KG1 (cell line): ENCODE measurements at places on chromosomes 1 and 21.

DNA sequence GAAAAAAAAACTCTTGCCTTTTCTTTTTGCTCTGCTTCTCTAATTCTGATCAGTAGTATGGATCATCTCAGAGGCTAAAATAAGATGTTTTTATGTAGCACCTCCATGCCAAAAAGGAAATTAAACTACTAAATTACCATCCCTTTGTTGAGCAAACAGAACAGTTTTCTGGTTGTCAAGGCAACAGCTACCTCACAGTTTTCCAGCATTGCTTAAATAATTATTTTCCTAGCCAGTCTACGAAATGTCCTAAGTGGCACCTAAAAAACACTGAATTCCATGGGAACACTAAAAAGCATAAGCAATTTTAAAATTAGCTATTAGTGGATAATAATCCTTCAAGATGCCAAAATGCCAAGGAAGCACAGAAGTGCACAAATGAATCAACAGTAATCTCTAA is 61.7 kb downstream of the ARID4B start:
- DNase-seq, result no peak

- no peak for DNase-seq
Observed at GRCh38 chr1:60835649-60836048, 246.7 kb upstream of the NFIA start.

DNA sequence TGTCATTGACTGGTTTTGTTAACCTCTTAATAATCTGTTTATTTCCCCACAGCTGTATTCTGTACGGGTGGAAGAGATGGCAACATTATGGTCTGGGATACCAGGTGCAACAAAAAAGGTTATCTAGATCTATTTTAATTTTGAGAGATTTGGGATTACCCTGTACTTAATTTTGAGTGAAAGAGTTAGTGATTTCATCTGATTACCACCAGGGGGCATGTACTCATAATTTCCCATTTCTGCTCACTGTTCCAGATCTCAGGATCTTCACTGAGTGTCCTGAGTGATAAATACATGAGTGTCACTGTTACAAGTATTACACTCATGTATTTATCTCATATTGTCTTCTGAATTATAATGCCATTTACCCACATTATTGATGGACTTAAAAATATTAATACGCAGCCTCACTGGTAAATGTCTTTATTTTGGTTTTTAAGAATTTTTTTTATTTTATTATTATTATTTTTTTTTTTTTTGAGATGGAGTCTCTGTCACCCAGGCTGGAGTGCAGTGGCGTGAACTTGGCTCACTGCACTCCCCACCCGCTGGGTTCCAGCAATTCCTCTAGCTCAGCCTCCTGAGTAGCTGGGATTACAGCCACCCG is 27.4 kb downstream of the DTL start:
- no peak for DNase-seq

- no peak for DNase-seq
Observed at GRCh38 chr1:224789311-224789710, 140.2 kb upstream of the DNAH14 start.

DNA sequence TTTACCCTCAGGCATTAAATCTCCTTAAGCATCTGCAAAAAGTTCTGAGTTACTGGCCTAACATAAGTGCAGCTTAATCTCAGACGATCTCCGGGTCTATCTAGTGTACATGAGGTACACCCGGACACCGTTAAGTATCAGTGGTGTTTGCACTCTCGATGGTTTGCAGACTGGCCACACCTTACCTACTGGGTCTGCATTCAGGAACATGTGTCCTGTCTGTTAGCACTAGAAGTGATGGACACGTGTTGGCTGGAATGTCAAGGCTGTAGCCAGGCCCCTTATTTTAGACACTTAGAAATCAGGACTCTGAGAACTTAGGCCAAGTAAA is 783 bp upstream of the AGL start:
- no peak for DNase-seq

GRCh38 chr1:183191833-183192232 is 5.8 kb downstream of the LAMC2 start:
- DNase-seq, result no peak

DNA sequence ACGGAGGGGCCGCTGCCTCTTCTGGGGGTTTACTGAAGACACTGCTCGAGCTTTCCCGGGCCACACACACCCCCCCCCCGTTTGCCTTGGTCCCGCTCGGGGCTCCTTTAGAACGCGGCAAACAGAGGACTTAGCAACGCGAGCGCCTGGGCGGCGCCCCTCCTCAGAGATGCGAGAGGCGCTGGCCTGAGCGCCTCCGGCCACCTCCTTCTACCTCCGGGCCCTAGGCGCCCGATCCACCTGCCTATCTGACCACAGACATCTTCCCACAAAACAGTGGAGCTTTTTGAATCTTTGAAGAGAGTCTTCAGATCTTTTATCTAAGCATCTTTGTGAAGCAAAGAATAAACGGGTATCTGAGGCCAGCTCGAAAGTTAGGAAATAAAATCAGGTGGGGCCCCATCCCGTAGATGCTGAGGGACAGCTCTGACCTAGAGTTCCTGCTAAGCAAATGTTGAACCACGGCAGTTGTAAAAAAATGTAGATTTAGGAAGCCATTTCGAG is 436 bp upstream of the TTLL7 start:
- no peak for DNase-seq

- no peak for DNase-seq
Observed at GRCh38 chr1:197614916-197615692, 160.2 kb downstream of the DENND1B start.

DNA sequence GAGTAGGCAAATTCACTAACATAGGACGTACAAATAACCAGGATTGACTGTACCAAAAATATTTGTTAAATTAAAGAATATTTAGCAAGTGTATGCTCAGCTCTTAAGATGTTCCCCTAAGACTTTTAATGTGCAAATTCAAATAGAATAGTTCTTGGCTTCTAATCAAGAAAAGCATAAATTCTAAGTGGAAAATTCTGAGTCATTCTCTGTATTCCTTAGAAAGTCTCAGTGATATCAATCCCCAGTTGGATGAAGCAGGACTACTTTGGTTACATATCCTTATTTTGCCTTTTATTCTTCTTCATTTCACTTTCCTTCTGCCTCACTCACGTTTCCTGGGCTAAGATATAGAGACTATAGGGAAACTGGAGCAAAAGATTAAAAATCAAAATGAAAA is 130.2 kb downstream of the IFI44 start:
- no peak for DNase-seq

DNA sequence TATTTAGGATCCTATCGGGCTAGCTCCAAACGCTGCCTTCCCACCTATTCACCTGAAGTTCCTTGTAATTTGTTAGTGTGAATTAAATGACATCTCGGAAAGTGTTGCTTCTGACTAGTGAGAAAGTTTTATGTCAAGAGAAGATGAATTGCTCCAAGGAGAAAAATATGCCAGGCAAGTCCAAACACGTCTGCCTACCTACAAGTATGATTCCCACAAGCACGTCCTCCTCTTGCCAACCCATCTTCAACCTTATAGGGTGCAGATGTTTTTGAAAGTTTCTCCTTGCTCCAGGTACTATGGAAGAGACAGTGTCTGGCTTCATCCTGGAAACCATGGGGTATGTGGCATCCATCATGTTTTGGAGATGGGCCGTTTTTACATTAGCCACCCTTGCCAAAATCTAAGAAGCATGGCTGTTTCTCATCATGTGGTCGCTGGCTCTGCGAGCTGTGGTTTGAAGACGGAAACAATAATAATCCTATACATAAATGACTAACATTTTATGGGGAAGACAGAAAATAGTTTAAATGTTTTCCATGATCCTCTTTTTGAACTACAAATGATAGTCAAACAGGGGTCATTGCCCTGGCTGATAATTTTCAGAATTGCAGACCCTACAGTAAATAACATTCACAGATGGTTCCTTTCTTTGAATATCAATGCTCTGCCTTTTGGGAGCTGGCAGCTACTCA is 505.8 kb downstream of the SMYD3 start:
- DNase-seq, result no peak

- no peak for DNase-seq
Observed at GRCh38 chr1:239413916-239414315, 27.5 kb downstream of the CHRM3 start.

GRCh38 chr1:72278461-72278860 is 3.9 kb downstream of the NEGR1 start:
- no peak for DNase-seq

DNA sequence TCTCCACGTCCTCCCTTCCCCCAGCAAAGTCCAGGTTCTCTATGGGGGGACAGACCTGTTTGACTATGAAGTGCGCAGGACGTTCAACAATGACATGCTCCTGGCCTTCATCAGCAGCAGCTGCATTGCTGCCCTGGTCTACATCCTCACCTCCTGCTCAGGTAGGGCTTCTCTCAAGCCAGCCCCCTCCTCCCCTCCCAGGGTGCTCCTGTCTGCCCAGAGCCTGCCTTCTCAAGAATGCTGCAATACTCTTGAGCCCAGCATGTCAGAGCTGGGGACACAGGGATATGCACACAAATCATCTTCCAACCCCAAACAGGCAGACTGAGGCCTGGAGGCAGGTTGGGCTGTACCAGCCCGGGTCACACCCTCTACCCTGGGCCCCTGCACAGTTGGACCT is 35.4 kb downstream of the DISP3 start:
- no peak for DNase-seq

DNA sequence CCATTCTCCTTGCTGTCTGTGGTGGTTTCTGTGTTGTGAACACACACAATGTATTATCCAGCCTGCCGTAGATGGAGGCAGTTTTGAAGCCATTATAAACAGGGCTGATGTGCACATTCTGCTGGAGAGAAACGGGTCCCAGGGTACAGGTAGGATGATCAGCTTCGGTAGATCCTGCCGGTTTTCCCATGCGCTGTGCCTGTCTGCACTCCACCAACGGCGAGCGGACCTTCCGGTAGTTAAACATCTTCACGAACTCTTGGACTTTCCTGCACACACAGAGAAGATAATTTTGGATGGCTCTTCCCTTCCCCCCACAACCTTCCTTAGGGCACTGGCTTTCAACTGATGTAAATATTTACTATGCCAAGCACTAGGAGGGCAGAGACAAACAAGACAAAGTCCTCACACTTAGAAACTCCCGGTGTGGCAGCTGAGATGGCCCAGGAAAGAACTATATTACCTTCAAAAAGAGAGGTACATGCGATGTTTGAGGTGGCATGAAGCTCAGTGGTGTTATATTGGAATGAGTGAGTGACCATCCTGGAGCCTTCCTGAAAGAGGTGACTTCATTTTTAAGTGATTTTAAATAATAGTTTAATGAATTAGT is 41.7 kb downstream of the ALPL start:
- no peak for DNase-seq

DNA sequence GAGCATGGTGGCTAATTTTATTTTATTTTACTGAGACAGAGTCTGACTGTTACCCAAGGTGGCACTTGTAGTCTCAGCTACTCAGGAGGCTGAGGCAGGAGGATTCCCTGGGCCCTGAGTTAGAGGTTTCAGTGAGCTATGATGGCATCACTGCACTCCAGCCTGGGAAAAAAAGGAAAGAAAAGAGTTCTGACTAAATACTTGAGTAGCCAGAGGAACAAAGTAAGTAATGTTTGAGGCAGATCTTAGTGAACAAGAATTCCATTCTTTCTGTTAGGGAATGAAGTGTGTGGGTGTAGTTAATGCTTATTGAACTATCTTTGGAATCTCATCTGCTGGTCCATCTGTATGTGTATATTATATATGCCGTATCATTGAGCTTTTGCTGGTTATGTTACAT is 13.1 kb upstream of the EVI5 start:
- DNase-seq, result no peak

DNA sequence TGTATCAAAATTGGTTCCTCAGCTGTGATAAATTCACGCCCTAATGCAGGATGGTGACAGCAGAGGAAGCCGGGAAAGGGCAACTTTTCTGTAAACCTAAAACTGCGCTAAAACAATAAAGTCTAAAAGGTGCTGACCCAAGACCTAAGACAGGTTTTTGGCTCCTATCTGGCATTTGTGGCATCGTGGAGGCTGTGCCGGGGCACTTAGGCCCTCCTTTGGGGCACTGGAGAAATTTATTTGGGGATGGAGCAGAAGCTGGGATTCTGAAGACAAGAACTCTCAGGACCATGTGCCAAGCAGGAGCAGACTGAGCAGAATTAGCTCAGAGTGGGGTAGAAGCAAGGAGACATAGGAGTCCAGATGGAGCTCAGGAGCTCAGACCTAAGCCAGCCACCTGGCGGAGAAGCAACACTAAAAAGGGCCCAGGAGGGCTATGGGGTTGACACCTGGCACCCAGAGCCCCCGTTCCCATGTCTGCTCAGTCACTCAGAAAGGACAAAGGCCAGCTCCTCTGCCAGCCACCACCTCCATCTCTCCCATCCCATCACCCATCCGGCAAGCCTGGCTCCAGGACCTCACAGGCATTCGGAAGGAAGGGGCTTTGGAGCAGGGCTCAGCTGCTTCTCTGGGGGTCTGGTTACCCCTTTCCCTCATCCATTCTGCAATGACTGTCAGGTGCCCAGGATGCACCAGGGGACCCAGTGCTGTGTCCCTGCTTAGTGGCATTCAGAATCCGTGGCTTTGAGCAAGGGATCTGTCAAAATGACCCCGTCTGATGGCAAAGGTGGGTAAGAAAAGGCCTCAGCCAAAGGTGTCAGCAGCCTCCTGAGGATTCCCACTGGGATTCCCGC is 347.7 kb downstream of the NPHP4 start:
- no peak for DNase-seq

DNA sequence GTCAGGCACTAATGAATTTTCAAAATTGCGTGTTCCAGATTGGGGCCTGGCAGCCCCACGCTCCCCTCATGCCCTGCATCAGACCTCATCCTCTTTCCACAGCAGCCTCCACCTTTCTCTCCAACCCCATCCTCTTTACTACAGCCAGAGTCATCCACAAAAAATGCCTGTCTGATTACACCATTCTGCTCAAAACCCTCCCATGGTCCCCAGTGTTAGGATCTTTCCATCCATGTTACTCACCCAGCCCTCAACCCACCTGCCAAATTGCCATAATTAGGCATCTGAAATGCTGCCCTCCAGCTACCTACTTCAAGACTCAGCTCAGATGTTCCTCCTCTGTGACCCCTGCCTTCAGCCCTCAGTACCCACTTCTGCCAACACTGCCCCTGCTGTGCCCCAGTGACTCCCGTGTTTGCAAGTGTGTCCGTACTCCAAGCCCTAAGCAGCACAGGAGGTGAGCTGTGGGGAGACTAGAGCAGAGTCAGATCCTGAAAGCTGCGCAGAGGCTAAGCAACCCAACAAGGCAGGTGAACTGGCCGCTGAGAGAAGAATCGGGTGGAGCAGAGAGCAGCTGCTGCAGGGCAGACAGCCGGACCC is 715 bp upstream of the ARTN start:
- DNase-seq, result no peak

DNA sequence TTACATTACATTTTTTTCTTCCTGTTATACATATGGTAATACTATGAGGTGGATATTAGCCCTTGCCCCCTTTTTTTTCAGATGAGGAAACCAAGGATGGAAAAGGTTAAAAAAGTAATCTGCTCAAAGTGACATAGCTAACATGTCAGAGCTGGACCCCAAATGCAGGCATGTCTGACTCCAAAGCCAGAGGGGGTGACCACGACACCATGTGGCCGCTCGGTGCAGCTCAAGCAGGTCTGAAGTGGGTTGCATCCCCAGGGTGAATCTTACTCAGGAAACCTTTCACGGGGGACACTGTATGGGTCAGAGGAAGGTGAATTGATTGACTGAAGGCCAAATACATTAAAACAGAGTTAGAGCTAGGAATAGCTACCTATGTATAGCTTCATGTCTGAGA is 34.8 kb downstream of the CD34 start:
- DNase-seq, result no peak
